ENCODE measurements at places on chromosomes 3 and 15. TPM values are rescaled to one million over a fixed set of nuclear protein-coding genes. Genes with fewer than 3 reads are reported as not detected.

The TRIM71 gene
- not detected for total RNA-seq

The SIDT1 gene
- total RNA-seq: not detected

The STAB1 gene
- total RNA-seq: 278 TPM

The CLDN11 gene
- total RNA-seq: 277 TPM
